ENCODE measurements at places on chromosomes 7 and 10. TPM values are rescaled to one million over a fixed set of nuclear protein-coding genes. Genes with fewer than 3 reads are reported as not detected.

UPK3BL1 gene
- 65.9 TPM for total RNA-seq

PI4K2A gene
- 9.4 TPM for total RNA-seq

MBLAC1 gene
- 4.4 TPM for total RNA-seq

SHOC2 gene
- 81.0 TPM for total RNA-seq

JAKMIP3 gene
- 0.16 TPM for total RNA-seq

PKD2L1 gene
- 1.9 TPM for total RNA-seq

DRGX gene
- total RNA-seq = 0.32 TPM

MRLN gene
- total RNA-seq = not detected

DNA sequence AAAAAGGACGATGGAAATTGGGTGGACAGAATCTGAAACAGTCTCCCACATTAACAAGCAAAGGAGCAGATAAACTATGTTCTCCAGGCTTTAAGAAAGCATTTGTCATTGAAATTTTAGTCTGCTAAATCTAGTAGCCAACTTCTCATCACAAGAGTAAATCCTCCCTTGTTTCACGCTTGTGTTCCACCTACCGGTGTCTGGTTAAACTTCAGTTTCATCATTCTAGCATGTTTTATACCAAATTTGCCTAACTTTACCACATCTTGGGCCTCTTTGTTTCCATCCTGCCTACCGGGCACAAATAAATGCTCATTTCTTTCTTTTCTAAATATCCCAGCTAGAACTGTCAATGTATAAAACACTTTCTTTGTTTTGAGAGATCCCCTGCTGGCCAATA is 5.8 kb downstream of the LIPA start:
- no peak for DNase-seq

- peak; percentile 68 for DNase-seq
Measured at GRCh38 chr7:43648473-43649406, 65.8 kb downstream of the STK17A start.

DNA sequence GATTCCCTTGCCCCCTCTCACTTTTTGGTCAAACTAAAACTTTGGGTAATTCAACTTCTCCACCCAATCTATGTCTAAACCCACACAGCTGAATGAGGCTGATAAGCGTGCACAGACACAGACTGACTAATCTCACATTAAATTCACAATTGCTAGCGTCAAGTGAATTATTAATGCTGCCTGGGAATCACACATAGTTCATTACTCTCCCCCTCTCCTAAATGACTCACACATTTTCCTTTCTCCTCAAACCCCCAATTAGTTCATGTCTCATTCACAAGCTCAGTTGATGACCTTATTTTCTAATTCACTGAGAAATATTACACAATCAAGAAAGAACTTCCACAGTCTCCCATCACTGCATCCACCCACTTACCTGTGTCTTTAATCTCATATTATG is 14.5 kb downstream of the KLF14 start:
- DNase-seq = no peak

GRCh38 chr10:93977442-93977841 is 16.3 kb upstream of the PLCE1 start:
- DNase-seq = no peak

DNA sequence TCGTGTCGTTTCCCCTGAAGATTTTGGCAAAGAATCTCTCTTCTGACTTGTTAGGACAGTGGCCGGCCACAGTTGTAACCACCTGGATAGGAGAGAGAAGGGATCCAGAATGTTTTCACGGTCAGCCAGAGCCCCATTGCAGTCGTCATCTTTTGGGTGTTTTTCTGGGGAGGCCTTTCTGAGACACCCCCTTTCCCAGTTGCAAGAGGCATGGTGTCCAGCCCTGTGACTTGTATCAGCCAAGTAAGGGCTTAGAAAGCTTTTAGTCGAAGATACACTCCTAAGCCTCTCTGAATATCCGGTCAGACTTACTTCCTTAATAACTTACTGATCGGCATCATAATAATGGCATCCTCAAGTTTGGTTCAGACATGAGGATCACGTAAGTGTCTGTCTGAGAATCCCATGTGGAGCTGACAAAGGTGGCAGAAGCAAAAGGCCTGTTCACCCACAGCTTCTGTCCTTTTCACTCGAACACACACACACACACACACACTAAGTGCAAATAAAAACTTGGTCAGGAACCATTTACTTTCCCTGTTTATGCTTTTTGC is 435.7 kb upstream of the GALNT17 start:
- DNase-seq = no peak

DNA sequence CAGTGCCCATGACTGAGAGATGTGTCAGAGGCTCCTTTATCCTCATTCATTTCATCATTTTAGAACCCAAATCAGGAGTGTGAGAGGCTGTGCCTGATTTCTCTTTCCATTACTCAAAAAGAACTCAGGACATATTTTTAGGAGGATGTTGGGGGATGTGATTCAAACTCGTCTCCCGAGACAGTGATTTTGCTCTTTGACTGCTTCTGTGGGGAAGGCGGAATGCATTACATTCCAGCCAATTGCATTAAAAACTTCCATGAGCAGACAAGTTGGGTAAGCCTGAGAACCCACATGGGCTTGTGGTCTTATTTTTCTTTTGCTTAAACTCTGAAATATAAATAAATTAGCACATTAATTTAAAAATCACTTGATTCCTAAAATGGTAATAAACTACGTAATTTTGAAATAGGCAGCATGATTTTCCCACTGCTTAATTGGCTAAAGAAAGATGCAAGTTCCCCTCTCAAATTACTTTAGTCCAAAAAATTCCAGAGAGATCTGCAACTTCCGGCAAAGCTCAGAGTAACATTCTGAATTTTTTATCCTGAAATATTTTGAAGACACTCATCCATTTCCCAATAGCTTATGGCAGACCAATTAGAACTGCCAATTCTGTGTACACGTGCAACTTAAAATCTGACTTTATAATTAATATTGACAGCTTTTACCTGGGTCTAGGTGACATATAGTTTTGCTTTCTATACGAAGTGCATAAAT is 185.6 kb downstream of the C7orf25 start:
- DNase-seq = no peak

DNA sequence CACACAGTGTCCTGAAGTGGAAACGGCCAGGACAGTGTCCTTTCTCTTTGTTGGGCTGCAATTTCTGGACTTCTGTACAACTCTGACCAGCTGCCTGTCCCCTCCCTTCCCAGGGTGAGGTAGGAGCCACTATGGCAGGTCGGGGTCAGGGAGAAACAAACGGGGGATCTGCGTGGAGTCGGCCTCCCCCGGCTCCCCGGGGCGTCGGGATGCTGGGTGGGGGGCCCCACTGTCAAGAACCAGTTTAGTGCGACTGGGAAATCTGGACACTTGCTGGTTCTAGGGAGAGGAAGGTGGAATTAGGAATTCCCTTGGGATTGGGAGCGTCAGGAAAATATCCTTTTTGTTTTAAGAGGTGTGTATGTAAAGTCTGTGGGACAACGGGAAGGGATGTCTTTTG is 567 bp downstream of the SYCE1 start:
- DNase-seq = no peak

DNA sequence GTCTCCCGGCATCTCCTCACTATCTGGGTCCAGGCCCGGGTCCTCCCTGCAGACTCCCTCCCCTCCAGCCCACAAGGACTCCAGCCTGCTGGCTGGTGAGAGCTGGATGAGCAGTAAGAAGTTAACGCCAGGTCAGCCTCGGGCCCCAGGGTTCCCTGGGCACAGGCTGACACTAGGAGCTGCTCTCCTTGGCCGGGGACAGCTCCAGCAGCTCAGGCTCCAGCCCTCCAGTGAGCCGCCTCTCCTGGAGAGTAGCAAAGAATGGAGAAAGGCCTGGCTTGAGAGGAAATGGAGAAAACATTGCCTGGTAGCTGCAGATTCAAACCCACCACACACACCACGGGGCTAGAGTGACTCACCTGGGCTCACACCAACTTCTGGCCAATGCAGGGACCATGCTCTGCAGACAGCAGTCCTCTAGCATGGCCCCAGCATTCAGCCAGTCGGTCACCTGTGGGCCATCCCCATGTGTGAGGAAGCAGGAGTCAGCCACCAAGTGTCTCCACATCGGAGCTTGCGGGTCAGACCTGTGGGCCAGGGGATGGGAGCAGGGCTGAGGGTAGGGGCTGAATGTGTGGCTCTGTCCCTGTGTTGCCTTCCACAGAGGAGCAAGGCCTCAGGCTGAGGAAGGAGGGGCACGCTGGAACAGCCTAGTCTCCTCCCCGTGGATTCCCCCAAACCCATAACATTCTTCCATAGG is 6.5 kb downstream of the SAP25 start:
- no peak for DNase-seq

GRCh38 chr10:95319239-95319638 is 28.4 kb upstream of the PDLIM1 start:
- DNase-seq = no peak

DNA sequence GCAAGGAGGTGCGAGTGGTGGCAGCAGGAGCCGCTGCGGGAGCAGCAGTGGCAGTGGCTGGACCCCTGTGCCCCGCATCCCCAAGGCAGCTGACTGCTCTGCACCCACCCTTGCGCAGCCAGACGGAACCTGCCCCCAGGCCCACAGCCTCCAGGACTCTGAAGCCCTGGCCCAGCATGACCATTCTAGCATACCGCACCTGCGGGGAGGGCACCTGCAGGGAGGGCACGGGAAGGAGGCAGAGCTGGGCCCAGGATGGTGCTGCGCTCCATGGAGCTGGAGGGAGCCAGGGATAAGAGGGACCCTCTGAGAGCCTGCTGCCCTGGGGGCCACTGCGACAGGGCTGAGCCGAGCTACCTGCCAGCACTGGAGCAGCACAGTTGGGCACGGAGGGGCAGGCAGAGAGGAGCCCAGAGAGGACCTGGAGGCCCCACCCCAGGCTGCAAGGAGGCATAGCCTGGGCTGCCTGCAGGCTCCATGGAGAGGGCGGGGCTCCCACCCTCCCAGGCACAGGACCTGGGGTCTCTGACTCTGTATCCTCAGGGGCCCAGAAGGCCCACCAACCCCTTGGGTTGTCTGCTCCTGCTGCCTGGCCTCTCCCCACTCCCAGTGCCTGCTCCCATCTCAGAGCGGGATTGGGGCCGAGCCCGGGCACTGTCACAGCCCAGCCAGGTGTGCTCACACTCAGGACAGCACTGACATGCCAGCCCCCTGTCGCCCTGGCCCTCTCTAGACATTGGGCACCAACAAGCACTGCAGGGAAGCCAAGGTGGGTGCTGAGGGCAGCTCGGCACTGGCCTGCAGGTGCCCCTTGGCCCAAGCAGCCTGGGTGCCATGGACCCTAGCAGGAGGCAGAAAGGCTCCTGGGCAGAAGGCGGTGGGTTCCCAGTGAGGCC is 87.6 kb downstream of the HTR7 start:
- DNase-seq = no peak

DNA sequence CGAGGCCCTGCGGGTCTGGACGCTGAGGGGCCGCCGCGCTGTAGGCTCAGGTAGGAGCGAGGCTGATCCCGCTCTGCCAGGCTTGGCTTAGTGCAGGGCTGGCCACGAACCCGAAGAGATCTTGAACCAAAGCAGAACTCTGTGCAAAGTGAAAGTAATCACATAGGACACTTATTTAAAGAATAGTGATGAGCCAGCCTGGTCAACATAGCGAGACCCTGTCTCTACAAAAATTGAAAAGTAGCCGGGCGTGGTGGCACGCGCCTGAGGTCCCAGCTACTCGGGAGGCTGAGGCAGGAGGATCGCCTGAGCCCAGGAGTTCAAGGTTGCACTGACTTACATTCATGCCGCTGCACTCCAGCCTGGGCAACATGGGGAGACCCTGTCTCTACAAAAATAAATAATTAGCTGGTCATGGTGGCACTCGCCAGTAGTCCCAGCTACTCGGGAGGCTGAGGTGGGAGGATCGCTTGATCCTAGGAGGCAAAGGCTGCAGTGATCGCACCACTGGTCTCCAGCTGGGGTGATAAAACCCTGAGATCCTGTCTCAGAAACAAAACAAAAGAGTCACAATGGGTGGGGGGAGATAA is 541 bp downstream of the ZSCAN25 start:
- no peak for DNase-seq

Data from transverse colon (tissue), 4 donors.